PC-3 (cell line): ENCODE measurements at places on chromosomes 1 and 21. TPM values are rescaled to one million over a fixed set of nuclear protein-coding genes. Genes with fewer than 3 reads are reported as not detected.

RGS13 gene
- 0.22 TPM in 1 of 2 replicates, not detected in the other for total RNA-seq

LRRC71 gene
- total RNA-seq, result 0.11 TPM in 1 of 2 replicates, not detected in the other

PTPN7 gene
- not detected in 2 replicates for total RNA-seq

TRAF5 gene
- 5.1 and 12.2 TPM in 2 replicates for total RNA-seq

APOBEC4 gene
- not detected in 2 replicates for total RNA-seq

CDA gene
- 30.3 and 36.3 TPM in 2 replicates for total RNA-seq

TDRD10 gene
- not detected in 2 replicates for total RNA-seq

SYCP1 gene
- not detected in 2 replicates for total RNA-seq

PITHD1 gene
- 107 and 115 TPM in 2 replicates for total RNA-seq

BATF3 gene
- 4.3 and 5.5 TPM in 2 replicates for total RNA-seq

CFAP107 gene
- total RNA-seq, result not detected in 2 replicates

TRIM63 gene
- not detected in 2 replicates for total RNA-seq

COL6A1 gene
- total RNA-seq, result 487 and 628 TPM in 2 replicates

AQP10 gene
- total RNA-seq, result not detected in 2 replicates

LENEP gene
- not detected in 2 replicates for total RNA-seq

AGMAT gene
- 8.2 and 9.4 TPM in 2 replicates for total RNA-seq

TBX19 gene
- total RNA-seq, result 0.23 and 0.36 TPM in 2 replicates

TSPAN1 gene
- 33.3 and 33.7 TPM in 2 replicates for total RNA-seq

CLEC20A gene
- total RNA-seq, result not detected in 2 replicates

VWA5B1 gene
- not detected in 2 replicates for total RNA-seq

IFI16 gene
- 0.98 and 1.3 TPM in 2 replicates for total RNA-seq

EPHA8 gene
- 0.07 TPM in 1 of 2 replicates, not detected in the other for total RNA-seq

RAB4A gene
- total RNA-seq, result 33.9 and 67.0 TPM in 2 replicates

MCOLN2 gene
- 11.7 and 24.6 TPM in 2 replicates for total RNA-seq

RNU1-3 gene
- under 0.01 TPM in 2 replicates for total RNA-seq

SPATA17 gene
- 3.3 and 3.8 TPM in 2 replicates for total RNA-seq

FCRL5 gene
- not detected in 2 replicates for total RNA-seq

HFM1 gene
- total RNA-seq, result not detected in 2 replicates

CALML6 gene
- total RNA-seq, result 1.7 and 3.0 TPM in 2 replicates

ATP5PO gene
- total RNA-seq, result 288 and 386 TPM in 2 replicates

LORICRIN gene
- not detected in 2 replicates for total RNA-seq

DNAJC28 gene
- 0.29 and 0.44 TPM in 2 replicates for total RNA-seq

ADAMTS1 gene
- 12.9 and 25.1 TPM in 2 replicates for total RNA-seq

IL20 gene
- not detected in 2 replicates for total RNA-seq

FCRLB gene
- total RNA-seq, result 10.2 and 12.7 TPM in 2 replicates

ADAM30 gene
- total RNA-seq, result not detected in 2 replicates
